H1 (cell line): ENCODE measurements at places on chromosomes 12 and 14.

DNA sequence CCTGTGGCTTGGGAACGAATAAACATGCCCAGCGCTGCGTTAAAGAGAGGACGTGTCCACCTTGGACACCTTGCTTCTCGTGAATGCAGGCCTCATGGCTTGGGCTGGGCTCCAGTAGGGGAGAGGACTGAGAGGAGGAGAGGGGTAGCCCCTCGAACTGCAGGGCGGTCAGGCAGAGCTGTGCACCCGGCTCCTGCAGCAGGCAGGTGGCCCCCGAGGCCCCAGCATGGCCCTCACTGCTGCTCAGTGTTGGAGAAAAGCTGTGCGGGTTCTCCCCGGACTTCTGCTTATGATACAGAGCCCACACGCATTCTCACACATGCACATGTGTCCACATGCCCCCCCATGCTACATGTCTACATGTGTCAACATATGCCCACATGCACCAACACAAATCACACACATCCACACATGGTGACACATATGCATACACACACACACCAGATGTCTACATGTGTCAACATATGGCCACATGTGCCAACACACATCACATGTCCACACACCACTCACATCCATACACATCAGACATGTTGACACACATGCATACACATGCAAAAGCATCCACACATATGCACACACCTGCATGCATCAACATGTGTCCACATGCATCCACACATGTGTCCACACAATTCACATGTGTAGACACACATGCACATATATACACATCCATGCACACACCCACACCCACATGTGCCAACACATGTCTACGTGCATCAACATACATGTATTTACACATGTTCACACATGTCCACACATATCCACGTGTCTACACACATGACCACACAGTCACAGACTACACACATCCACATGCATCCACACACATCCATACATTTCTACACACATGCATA lies 3.0 kb downstream of the ADGRD1 start:
- H3K36me3 ChIP-seq: no peaks in the 10 kb centered on the region
- H3K27ac ChIP-seq: no peak overlapping the region
- H3K4me3 ChIP-seq: no peak overlapping the region
- no peak for DNase-seq
- peaks cover 2% of the 10 kb centered on the region; the same call in 1 of the 2 replicates for H3K4me1 ChIP-seq

DNA sequence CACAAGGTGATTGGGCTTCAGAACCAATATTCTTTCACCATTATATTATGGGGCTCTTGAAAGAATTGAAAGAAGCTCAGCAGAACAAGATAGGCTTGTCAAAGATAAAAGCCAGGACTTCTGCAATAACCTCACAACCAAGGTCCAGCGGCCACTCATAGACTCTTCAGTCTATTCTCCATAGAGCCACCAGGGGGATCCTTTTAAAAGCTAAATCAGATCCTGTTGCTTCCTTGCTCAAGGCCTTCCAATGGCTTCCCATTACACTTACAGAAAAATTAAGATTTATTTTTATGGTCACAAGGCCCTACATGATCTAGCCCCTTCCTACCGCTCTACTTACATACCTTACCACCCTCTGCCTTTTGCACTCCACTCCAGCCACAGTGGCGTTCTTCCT lies 169.6 kb downstream of the C12orf42 start:
- H3K36me3 ChIP-seq: no peaks in the 10 kb centered on the region
- no peak overlapping the region for H3K27ac ChIP-seq
- no peaks in the 10 kb centered on the region for H3K4me1 ChIP-seq
- no peak for DNase-seq
- no peaks in the 10 kb centered on the region for H3K27me3 ChIP-seq

GRCh38 chr12:67151886-67152285 lies 117.3 kb upstream of the CAND1 start:
- no peaks in the 10 kb centered on the region for H3K27me3 ChIP-seq
- H3K36me3 ChIP-seq: no peaks in the 10 kb centered on the region
- H3K4me1 ChIP-seq: no peaks in the 10 kb centered on the region
- DNase-seq: no peak
- H3K27ac ChIP-seq: no peak overlapping the region

GRCh38 chr14:95240859-95241813 lies 78.6 kb downstream of the CLMN start:
- DNase-seq: no peak
- no peak overlapping the region for H3K4me3 ChIP-seq
- no peaks in the 10 kb centered on the region for H3K27me3 ChIP-seq
- peaks cover 4% of the 10 kb centered on the region for H3K4me1 ChIP-seq
